AML-193 (cell line): ENCODE measurements at places on chromosomes 11 and 22.

DNA sequence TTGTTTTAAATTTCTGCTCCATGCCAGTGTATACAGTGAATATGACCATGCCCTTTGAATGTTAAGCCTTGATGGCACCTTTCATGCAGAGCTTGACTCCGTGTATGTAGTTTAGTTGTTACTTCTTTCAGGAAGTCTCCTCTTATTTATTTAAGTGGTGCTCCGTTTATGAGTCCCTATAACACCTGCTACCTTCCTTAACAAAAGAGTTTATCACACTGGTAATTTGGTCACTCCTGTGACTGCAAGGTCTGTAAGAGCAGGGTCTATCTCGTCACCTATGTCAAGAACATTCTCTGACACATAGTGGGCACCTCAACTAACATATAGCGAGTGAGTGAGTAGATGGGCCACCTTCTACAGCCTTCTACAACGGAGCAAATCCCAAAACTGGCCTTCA lies 152.5 kb downstream of the CCDC34 start:
- no peak for DNase-seq

DNA sequence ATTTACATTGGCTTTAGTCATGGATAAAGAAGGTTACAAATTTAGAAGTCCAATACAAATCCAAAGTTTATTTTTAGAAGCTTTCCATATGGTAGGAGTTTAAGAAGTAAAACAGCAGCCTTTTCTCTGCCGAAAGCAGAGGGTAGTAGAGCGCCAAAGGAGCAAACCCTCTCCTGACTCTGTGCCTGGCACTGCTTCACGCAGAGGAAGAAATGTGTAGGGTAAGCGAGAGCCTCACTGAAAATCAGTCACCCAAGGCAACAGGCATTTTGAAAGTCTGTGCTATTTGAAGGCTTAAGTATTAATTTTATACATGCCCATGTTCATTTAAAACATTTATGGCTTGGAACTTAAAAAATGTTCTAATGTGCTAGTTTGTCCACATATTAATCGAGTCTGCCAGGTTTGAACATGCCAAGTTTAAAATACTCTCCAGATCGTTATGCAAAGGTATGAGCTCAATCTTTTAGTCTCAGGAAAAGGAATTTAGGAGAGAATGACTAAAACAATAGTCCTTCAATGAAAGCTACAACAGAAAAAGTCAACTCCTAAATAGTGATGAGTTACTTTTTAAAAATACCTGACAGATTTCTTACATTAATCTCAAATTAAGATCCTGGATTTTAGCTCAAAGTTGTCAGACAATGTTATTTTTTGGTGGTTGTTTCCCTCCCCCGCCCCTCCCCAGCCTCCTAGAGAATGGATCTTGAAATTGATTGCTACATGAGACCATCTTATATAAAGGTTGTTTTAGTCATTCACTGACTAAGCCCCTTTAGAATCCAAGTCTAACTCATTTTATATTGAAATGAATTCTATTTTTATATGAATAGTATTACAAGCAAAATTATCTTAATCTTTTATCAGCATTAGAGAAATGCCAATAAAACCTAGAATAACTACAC lies 38.7 kb downstream of the MRTFA start:
- DNase-seq = no peak

DNA sequence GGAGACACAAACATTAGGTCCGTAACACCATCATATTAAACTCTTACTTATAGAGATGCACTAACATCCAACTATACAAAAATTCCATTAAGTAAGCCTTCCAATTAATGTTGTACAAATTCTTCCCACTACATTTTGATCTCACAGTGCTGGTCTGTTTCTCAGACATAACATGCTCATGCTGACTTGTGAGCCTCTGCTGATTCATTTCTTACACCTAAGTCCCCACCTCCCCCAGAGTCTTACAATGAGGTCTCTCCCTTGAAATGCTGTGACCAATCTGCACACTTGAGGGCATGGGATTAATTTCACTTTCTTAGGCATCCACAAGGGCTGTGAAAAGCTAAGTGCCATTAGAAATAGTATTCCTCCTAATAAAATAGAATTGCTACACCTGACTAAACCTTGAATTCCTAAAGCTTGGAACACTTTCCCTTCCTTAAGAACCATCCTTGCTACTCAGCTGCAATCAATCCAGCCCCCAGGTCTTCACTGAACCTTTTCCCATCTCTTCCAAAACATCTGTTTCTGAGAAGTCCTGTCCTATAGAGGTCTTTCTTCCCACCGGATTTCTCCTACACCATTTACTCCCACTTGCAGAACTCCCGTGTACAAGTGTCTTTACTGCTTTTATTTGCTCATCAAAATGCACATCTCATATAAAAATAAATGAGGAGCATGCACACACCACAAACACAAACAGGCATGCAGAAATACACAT lies 2.0 kb downstream of the HBG1 start:
- no peak for DNase-seq

- DNase-seq = no peak
Observed at GRCh38 chr22:21443057-21443734, 24.0 kb upstream of the TMEM191C start.

DNA sequence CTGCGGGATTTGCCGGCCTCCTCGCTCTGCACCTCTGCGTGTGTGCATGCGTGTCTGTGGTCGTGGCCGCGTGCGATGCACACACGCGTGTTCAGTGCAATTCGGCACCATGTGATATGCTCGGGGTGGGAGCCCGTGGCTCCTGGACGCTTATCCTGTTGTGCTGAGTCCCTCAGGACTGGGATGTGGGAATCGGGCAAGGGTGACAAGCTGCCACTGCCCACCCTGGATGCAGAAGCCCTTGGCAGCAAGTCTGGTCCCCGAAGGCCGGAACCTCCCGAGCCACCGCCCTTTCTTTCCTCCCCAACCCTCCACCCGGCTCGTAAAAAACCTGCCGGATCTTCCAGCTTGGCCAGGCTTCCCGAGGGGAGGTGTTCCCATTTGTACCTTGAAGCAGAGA lies 128.2 kb downstream of the PHF21B start:
- DNase-seq = no peak

DNA sequence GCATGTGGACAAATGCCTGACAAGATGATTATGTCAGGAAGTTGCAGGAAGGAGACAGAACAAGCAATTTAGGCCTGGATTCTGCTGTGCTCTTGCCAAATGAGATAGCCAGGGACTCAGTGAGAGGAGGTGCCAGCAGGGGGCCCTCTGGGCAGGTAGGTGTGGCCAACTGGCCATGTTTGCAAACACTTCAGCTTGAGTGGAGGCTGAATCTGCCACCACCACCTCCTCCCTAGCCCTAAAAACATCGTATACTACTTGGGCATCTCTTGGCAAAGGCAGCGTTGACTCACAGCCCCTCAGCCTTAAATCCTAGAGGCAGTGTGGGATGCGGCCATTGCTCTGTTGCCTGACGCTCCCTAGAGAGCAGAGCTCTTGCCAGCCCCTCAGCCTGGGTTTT lies 95.1 kb upstream of the PLET1 start:
- DNase-seq = no peak

GRCh38 chr11:47928426-47928825 lies 51.9 kb upstream of the PTPRJ start:
- DNase-seq = no peak

DNA sequence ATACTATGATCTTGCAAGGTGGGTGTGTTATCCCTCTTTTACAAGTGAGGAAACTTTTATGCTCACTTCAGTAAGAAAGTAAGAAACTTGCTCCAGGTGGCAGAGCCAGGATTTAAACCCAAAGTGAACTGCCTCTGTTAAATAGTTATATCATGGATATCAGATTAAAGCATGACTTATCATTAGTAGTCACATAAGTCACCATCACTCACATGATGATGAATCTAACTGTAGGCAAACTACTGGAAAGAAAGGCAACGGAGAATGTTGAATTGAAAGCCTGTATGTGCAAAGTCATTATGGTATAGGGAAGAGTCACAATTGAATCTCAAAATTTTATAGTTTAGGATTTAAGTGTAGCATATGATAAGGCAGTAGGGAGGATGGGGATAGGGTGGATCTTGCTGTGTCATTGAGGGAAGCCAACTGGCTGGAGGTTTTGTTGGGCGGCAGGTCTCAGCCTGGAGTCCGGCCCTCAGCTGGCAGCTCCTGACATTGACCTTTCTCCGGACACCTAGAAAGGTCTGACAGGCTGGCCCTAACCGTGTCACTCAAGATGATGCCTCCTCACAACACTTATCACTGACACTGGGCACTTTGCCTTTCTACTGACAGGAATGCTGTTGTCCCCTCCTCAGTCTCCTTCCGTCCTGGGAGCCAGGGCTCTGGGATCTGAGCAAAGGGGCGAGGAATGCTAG lies 98.3 kb downstream of the EMSY start:
- no peak for DNase-seq

DNA sequence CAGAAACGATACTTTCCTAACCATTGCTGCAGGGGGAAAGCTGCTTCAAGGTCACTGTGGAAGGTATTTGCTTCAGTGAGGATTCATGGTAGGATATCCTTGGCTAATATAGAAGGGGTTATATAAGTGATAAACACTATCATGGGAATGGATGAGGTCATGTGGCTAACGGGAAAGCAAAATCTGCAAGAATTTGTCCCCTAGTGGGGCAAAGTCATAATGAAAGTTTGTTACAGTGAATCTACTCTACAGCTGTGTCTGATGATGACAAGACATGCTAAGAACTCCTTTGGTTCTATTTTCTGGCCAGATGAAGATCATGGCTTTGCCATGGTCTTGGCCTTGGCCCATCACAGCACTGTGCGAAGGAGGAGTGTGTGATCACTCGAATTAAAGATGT lies 13.8 kb downstream of the MMP20 start:
- no peak for DNase-seq

GRCh38 chr22:47367107-47367690 lies 604.7 kb downstream of the TBC1D22A start:
- no peak for DNase-seq

GRCh38 chr22:29801153-29801552 lies 34.0 kb downstream of the UQCR10 start:
- DNase-seq = no peak

- DNase-seq = peak; percentile 4
Observed at GRCh38 chr11:95306801-95307200, 75.8 kb upstream of the SESN3 start.

- DNase-seq = no peak
Observed at GRCh38 chr11:67731583-67731982, 57.2 kb upstream of the ALDH3B2 start.

DNA sequence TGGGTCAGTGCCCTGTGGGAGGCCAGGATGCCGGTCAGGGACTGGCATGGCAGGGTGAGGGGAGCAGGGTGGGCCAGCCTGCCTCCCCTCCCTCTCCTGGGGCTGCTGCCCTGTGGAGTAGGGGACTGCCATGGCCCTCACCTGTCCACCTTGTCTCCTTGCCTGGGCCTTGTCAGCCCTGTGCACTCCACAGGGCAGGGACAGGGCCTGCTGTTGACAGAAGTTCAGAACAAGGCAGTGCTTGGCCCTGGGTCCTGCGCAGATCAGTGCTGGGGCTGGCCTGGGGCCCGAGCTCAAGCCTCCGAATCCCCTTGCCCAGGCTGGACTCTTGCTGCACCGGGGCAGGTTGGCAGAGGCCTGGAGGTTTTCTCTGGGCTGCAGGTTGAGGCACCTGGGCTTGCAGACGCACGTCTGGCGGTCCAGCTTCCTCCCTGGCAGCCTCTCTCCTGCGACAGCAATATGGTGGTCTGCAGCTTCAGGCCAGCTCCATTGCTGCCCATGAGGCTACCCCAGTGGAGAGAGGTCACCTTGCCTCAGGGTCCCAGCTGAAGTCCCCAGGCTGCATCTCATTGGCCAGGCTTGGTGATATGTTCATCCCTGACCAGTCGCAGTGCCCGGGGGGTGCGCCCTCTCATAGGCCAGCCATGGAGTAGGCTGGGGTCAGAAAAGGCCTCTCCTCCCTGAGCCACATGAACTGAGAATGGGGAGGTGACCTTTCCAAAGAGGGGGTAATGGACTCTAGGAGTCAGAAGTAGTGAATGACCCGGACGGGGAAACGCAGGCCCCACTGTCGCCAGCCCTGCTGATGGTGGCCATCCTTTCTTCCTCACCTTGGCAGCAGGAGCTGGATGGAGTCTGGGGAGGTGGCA lies 21.5 kb upstream of the CHKA start:
- no peak for DNase-seq

GRCh38 chr11:61325649-61326414 lies 7.1 kb downstream of the DDB1 start:
- no peak for DNase-seq

- no peak for DNase-seq
Observed at GRCh38 chr11:35403765-35404387, 15.5 kb downstream of the SLC1A2 start.

DNA sequence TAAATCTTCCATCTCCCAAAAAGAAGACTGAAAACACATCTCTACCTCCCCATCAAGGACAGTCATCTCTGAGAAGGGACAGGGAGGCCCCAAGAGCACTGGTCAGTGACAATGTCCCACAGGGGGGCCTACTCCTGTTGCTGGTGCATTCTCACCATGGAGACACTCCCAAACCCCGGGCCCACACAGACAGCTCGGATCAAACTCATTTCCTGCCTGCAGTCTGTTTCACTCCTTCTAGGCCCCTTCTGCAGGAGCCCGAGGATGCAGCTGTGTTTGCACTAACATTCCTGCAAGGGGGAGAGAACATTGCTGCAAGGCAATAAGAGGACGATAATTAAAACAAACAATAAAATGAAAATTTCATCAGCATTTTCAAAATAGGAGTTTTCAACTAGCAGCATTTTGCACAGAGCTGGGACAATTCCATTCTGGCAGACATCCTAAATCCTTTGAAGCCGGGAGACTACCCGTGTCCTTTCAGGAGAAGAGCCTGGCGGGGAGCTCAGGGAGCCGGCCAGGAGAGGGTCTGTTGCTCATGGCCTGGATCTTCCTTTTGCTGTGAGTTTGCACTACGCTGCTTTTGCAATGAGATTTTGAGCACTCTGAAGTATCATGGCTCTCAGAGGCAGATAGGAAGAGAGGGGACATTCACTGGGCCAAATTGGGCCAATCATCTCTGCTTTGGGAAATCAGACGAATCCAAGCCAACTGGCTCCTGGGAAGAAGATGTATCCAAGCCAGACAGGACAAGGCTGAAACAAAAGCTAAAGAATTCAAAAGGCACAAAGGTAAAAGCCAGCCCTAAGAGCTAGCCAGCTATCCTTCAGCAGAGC lies 33.2 kb downstream of the SPATA19 start:
- DNase-seq = no peak

- no peak for DNase-seq
Observed at GRCh38 chr22:21958360-21959273, 6.0 kb upstream of the PPM1F start.

- no peak for DNase-seq
Observed at GRCh38 chr22:45304971-45305370, 4.8 kb upstream of the FAM118A start.

- no peak for DNase-seq
Observed at GRCh38 chr11:121105063-121105480, 4.0 kb downstream of the TECTA start.

DNA sequence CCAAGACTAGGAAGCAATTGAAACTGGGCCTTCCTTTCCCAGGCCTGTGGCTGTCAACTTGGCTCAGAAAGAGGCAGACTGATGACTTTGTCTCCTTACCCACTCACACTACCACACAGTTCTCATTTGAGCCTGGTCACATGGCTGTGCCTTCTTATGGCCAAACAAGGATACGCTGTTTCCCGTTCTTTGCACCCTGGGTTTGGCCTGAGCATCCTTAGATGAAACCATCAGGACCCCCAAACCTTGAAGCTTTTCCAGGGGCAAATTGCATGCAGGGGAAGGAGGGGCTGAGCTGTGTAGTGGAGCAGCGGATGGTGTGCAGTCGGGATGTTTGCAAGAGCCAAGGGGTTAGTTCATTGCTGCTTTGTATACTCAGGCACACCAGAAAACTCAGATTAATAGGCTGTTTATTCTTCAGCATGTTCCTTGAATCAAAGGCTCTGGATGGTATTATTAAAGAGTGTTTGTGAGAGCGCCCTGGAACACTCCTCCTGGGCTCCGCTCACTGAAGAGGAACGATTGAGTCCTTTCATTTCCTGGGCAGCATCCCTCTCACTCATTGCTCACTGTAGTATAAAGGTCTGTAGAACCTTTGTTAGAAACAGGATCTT lies 69.8 kb downstream of the ARFGAP2 start:
- DNase-seq = no peak
